SIG-M5 (cell line): ENCODE measurements at places on chromosomes 1 and 21.

GRCh38 chr1:115130786-115131185 lies 41.5 kb upstream of the TSPAN2 start:
- no peak for DNase-seq

DNA sequence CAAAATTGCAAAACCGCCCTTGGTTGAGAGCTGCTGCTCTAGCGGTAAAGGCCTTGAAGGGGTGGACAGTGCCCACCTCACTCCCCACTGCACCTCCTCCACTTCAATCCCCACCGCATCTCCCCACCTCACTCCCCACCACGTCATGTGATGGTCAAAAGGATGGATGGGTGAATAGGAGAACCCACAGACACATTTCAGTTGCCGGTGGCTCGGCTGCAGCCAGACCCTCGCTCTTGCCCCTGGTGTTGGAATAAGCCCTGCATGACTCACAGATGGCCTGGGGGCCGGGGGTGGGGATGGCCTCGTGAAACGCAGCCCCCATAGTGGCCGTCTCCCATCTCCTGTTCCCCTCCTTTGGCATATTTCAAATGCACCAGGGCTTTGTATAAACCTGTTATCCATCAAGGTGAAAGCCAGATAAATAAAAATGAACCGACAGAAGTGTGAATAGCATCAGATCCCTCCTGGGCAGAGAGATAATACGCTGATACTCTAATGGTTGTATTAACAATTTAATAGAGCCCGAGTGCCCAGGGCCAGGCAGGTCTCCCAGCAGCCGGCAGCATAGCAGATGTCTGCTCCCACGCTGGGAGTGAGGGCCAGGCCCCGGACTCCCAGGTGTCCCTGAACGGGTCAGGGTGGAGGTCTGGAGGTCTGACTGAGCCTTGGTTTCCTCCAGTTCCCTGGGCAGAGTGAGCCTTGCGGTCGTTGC lies 300.3 kb downstream of the NPHP4 start:
- DNase-seq = no peak

DNA sequence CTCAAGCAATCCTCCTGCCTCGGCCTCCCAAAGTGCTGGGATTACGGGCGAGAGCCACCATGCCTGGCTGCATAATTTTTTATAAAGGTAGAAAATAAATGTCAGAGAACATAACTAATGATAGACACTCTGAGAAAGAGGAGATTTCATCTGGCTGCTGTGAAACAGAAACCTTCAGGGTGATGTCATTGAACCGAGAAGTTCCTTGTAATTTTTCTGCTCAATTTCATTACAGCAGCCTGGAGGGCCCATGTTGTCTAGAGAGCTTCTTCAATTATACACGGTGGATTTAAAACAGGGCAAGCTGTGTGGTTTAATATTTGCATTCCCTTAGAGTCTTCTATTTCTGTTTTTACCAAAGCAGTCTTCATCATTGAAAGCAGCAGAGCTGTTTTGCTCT lies 64.3 kb upstream of the MORC3 start:
- no peak for DNase-seq

- no peak for DNase-seq
Measured at GRCh38 chr1:4256351-4256750, 356.3 kb upstream of the C1orf174 start.

DNA sequence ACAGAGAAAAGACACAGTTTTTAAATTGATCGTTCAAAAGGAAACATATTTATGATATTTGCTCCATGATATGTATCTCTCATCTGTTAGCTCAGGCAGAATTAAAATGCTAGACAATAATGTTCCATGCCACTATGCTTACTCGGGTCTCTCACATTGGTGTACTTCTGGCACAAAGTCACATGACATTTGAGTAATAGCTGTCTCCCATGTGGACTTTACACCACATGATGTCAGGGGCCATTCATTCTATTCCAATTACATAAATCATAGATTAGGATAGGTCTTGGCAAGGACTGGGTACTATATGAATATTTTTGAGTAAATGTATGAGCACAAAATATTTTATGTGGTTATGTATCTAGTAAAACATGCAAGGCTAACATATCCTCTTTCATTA lies 648.4 kb downstream of the PLA2G4A start:
- no peak for DNase-seq

GRCh38 chr1:156705321-156705917 lies at the start of gene CRABP2:
Gene CRABP2 (minus strand): TSS chr1:156705583. CDS start chr1:156705446, 137 bp downstream.
- DNase-seq = no peak

DNA sequence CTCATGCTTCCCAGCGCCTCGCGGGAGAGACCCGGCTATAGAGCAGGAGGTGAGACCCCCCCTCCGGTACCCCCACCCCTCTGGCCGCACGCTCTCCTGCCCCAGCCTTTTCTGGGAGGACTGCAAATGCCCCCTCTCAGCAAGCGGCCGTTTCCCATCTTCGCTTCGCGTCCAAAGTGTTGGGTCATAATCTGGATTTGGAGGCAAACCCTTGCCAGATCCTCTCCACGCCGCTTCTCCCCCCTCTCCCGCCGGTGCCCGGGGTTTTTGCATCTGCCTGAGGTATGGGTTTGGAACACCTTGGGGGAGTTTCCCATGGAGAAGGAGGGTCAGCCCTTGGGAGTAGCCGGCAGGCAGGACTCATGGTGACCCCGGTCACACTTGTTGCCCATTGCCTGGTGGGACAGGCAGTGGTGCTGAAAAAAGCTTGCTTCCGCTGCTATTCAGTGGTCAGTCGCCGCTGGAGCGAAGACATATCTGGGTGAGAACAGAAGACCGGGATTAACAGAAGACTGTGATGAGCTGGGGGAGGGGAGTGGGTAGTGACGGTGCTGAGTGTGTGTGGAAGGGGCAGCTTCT lies 935 bp downstream of the KCNK2 start:
- no peak for DNase-seq

DNA sequence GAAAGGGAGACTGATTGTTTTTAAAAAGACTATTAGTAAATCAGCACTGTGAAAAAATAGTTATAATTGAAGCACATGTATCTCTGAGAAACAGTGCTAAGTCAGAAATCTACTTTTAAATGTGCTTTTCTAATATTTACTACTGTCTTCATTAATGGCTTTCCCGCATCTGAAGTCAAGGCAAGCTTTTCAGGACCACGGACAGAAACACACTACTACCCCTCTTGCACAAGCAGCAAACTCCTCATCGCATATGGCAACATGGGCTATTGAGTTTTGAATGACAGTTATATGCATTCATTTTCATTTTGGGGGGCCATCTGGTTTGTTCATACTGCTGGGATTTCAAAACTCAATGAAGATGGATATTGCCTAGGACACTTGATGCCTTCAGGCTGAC lies 433.4 kb upstream of the CAMK1G start:
- no peak for DNase-seq

DNA sequence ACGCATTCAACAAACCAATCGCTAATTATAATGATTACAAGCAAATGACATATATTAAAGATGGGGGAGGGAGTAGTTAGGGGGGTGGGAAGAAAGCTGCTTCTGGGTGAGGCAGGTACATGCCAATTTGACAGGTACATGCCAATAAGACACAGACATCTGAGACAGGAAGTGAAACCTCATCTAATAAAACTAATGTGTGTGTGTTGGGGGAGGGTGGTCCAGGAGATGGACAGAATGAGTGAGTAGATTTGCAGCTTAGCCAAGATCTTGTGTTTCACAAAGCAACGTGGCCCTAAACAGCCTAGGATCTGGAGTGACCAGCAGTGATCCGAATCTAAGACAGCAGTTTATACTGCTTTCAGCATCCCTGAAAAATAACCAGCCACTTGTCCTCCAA lies 10.8 kb downstream of the CFAP45 start:
- no peak for DNase-seq

DNA sequence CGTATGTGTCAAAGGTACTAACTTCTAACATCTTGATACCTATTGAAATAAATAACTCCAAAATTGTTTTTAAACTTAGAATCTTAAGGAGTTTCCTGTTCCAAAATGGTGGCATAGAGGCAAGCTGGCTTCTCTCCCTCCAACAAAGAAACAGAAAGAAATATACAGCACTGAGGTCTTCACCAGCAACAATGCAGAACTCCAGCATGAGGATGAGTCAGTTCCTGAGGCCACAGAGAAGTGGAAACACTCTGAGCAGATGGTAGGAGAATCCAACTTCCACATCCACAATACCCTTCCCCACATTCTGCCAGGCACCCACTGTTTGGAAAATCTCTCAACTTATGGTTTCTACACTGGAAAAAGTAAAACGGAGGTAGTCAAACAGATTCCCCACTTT lies 12.2 kb upstream of the PPIH start:
- no peak for DNase-seq

- no peak for DNase-seq
Measured at GRCh38 chr1:217561446-217561845, 69.4 kb downstream of the GPATCH2 start.

DNA sequence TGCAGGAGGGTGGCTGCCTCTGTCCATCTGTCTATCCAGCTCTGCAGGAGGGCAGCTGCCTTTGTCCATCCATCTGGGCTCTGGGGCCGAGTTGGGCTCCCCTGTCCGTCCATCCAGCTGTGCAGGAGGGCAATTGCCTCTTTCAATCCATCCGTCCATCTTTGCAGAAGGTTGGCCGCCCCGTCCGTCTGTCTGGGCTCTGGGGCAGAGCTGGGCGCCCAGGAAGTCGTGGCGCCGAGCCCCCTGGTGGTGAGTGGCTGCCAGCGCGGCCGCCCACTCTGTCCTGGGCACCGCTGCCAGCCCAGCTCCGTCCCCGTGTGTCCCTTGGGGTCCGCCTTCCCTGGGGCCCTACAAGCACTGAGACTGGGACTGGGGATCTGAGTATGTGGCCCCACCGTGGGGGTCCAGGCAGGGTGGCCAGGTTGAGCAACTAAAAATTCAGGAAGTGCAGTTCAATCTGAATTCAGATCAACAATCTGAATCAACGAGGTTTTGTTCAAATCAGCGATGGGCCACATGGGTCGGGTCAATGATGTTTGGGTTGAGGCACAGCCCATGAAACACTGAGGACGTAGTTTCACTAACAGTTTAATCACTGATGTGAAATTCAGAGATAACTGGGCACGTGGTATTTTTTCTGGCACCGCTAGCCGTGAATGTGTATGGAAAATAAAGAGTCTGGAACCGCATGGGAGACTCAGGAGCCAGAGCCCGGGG lies 99.1 kb upstream of the ACTRT2 start:
- no peak for DNase-seq

DNA sequence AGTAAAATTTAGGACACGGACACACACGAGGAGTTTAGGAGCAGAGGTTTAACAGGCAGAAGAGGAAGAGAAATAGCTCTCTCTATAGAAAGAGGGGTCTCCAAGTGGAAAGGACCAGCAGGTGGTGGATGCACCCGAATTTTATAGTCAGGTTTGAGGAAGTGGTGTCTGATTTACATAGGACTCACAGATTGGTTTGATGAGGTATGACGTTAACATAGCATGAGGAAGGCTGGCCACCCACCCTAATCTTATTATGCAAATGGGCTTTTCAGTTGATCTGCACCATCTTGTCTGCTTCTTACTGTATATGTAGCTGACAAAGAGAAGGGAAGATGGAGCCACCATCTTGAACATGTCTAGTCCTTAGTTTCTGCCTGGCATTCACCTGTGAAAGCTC lies 52.5 kb upstream of the RGS2 start:
- DNase-seq = no peak
